Caco-2 (cell line): ENCODE measurements at places on chromosomes 6 and 20. TPM values are rescaled to one million over a fixed set of nuclear protein-coding genes. Genes with fewer than 3 reads are reported as not detected.
A peak's percentile ranks its signal among the peaks of the same experiment; 100 is the strongest.

- H3K27me3 ChIP-seq: no peaks in the 10 kb centered on the region
- no peak overlapping the region for H3K4me3 ChIP-seq
- H3K36me3 ChIP-seq: no peaks in the 10 kb centered on the region
- no peak for DNase-seq
- no peaks in the 10 kb centered on the region for H3K4me1 ChIP-seq
- no peak overlapping the region for H3K27ac ChIP-seq
Observed at GRCh38 chr6:98092331-98092730, 742.0 kb upstream of the POU3F2 start.

- H3K4me3 ChIP-seq: no peak overlapping the region
- H3K36me3 ChIP-seq: no peaks in the 10 kb centered on the region
- DNase-seq: no peak
- H3K27me3 ChIP-seq: no peaks in the 10 kb centered on the region
- no peak overlapping the region for H3K27ac ChIP-seq
- H3K4me1 ChIP-seq: no peaks in the 10 kb centered on the region
Observed at GRCh38 chr6:65935412-65935811, 228.4 kb upstream of the EYS start.

DNA sequence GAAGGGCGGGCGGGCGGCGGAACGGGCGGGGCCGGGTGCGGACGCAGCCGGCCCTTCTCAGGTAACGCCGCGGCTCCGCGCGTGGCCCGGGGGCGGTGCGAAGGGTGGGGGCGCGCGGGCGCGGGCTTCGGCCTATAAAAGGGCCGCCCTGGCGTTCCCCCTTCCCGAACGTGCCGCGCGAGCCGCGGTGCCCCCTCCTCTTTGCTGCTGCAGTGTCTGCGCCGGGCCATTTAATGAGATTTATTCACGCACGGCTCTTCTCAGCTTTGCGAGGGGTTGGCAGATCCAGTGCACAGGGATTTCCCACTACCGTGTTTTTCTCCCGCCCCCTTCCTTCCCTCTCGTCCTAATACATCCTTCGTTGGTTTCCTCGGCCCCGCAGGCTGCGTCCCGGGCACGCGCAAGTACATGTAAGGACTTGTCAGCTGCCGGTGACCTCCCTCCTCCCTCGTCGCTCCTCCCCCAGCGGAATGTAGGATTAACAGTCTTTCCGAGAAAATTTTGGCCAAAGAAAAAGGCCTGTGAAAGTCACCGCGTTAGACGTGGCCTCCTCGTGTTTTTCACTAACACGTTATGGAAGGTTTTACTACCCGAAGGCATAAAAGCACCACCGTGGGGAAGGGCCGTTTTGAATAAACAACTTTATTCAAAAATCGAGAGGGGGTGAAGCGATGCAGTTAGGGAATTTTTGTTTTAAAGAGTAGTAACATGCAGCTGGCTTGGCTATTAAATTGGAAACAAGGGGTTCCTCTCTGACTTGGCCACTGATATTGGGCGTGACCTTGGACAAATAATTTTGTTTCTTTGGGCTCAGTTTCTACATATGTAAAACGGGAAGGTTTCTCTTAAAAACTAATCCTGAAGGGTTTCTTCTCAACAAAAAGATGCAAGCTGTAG, 966 bp upstream of the REV3L start:
- H3K4me3 ChIP-seq: peak overlapping the region; percentile 61
- DNase-seq: peak; percentile 93
- peak overlapping the region; percentile 98 for H3K27ac ChIP-seq
- H3K4me1 ChIP-seq: peaks cover 7% of the 10 kb centered on the region; the same call in 1 of the 2 replicates
- no peaks in the 10 kb centered on the region for H3K27me3 ChIP-seq

DNA sequence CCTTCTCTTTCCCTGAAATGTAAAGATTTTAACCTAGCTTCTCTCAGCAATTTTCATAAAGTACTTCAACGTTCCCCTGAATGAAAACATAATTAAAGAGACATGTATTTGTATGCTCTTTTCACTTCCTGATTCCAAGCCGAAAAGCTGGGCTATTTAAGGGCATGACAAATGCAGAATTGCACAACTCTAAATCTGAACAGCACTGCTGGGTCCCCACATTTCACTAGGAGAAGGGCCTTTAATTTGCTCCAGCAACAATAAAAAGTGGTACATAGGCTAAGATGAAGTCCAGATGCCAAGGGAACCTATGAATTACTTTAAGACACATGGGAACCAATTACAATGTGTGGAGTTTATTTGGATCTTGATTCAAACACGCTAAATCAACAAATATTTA, 42.0 kb downstream of the IRAK1BP1 start:
- DNase-seq: no peak
- H3K4me1 ChIP-seq: no peaks in the 10 kb centered on the region
- H3K36me3 ChIP-seq: no peaks in the 10 kb centered on the region
- H3K27ac ChIP-seq: no peak overlapping the region

- peak overlapping the region; percentile 92 for H3K27ac ChIP-seq
- no peaks in the 10 kb centered on the region for H3K27me3 ChIP-seq
- peaks cover 3% of the 10 kb centered on the region for H3K36me3 ChIP-seq
- no peak for DNase-seq
- peaks cover 33% of the 10 kb centered on the region for H3K4me1 ChIP-seq
Observed at GRCh38 chr6:169811521-169812256, 60.3 kb downstream of the ERMARD start.

Gene PRR18
- 0.77 and 0.95 TPM in 2 replicates for total RNA-seq

GRCh38 chr6:136863752-136864151, 41.4 kb downstream of the PEX7 start:
- no peak overlapping the region for H3K27ac ChIP-seq
- no peak overlapping the region for H3K4me3 ChIP-seq
- H3K27me3 ChIP-seq: no peaks in the 10 kb centered on the region
- no peaks in the 10 kb centered on the region for H3K4me1 ChIP-seq

Gene FNDC1
- not detected in 2 replicates for total RNA-seq

DNA sequence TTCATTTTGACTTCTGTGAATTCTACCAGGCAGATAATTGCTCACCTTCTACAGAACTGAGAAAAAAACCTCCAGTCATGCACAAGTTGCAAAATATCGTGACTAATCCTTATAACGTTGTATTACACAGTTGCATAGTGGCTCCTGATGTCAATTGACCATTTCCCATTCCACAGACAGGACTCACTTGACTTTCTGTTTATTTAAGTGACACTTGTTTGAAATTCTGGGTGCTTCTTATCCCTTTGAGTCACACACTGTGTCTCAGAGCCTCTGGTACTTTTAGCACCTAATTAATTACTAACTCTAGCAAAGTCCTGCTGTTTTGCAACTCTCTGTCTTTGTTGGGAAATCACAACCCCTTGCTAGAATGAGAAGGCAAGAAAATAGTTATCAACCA, 16.2 kb upstream of the RSPO3 start:
- H3K36me3 ChIP-seq: no peaks in the 10 kb centered on the region
- H3K4me3 ChIP-seq: no peak overlapping the region
- no peak overlapping the region for H3K27ac ChIP-seq
- DNase-seq: no peak

- no peaks in the 10 kb centered on the region for H3K4me1 ChIP-seq
- H3K4me3 ChIP-seq: no peak overlapping the region
- no peaks in the 10 kb centered on the region for H3K27me3 ChIP-seq
- DNase-seq: no peak
- 0 out of 2 replicates have a peak, but pooled peaks cover 2% of the 10 kb centered on the region for H3K36me3 ChIP-seq
Observed at GRCh38 chr20:31749223-31749622, 10.1 kb downstream of the TPX2 start.

GRCh38 chr6:52746213-52746612, 17.1 kb downstream of the GSTA2 start:
- no peaks in the 10 kb centered on the region; the same call in 1 of the 2 replicates for H3K36me3 ChIP-seq
- H3K27me3 ChIP-seq: no peaks in the 10 kb centered on the region
- peak overlapping the region; percentile 85 for H3K27ac ChIP-seq
- H3K4me1 ChIP-seq: peaks cover 27% of the 10 kb centered on the region

- H3K27me3 ChIP-seq: no peaks in the 10 kb centered on the region
- H3K36me3 ChIP-seq: no peaks in the 10 kb centered on the region
- H3K4me3 ChIP-seq: no peak overlapping the region
- no peak for DNase-seq
- no peak overlapping the region for H3K27ac ChIP-seq
Observed at GRCh38 chr6:75230484-75231325, 12.9 kb downstream of the COX7A2 start.

DNA sequence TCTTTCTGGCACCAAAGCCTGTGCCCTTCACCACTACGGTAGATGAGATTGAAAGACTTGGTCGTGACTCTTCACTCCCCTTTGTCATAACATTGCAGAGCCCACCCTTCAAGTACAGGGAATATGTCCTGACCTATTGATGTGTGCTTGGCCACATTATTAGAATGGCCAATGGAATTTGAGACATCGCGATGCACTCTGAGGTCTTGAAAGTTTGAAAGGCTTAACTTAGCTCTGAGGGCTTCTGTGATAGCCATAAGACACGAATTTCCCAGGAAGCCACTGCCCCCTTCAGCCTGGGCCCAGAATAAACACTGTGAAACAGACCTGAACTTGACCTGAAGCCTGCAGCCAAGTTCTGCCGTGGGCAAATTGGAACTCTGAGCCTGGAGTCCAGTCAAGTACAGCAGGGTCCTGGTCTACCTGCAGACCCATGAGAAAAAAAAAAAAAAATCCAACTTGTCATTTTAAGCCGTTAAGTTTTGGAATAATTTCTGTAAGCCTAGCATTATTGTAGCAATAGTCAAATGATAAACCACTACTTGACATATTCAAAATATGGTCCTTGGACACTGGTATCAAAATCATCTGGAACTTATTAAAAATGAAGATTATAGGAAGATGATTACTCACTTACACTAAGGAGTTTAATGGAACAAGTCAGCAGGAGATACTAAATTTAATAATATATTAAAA, 36.9 kb upstream of the TRAF3IP2 start:
- H3K27ac ChIP-seq: no peak overlapping the region
- DNase-seq: no peak
- no peaks in the 10 kb centered on the region for H3K27me3 ChIP-seq
- no peaks in the 10 kb centered on the region for H3K36me3 ChIP-seq
- no peaks in the 10 kb centered on the region for H3K4me1 ChIP-seq

DNA sequence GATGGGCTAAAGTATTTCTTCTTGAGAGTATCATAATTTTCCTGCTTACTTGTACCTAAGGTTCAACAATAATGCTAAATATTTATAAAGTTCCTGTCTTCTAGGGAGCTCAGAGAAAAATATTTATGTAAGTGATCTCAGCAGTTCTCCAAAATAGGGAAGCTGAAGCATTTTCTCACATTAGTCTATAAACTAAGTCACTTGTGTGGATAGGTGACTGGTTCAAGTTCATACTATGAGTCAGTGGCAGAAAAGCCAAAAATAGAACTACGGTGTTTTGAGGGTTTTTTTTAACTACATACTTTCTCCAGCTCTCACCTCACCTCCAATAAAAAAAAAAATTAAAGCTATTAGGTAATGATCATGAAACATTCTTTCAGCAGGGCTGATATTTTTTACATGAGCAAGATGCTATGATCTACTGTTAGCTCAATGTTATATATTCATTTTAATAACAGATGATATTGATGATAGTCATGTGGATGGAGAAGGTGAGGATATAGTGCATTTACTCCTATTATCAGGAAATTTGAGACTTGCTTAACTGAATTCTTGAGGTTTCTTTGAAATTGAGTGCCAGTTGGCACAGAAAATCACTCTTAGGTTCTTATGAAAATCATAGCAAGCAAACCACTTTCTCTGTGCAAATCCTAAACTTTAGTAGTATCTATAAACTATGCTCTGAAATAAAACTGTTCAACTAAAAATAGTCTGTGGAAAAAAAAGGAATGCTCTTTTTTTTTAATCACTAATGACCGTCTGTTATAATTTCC, 4.1 kb upstream of the MOXD1 start:
- no peak overlapping the region for H3K27ac ChIP-seq
- H3K4me1 ChIP-seq: no peaks in the 10 kb centered on the region
- no peak for DNase-seq
- peaks cover 2% of the 10 kb centered on the region for H3K27me3 ChIP-seq
- no peak overlapping the region for H3K4me3 ChIP-seq
- H3K36me3 ChIP-seq: no peaks in the 10 kb centered on the region

Gene MICAL1
- total RNA-seq: 11.7 and 11.8 TPM in 2 replicates

DNA sequence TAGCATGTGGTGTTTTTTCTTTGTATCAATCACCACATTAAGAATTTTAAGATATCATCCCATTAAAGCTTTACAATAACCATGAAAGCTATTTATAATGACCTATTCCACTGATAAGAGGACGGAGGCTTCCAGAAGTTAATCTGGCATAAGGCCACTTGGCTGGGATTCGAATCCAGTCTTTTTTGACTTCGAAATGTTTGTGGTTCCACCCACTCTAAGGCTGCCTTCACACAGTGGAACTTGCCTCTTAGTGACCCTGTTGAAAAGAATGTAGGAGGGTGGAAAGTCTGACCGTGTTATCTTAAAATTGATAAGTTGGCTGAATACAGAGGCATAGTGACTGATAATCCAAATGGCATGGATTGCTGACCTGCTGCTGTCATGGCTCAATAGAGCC, 959.7 kb downstream of the KIF16B start:
- H3K36me3 ChIP-seq: no peaks in the 10 kb centered on the region
- H3K27me3 ChIP-seq: no peaks in the 10 kb centered on the region
- peak overlapping the region; percentile 30 for H3K27ac ChIP-seq
- H3K4me1 ChIP-seq: peaks cover 25% of the 10 kb centered on the region

- no peak for DNase-seq
- H3K4me1 ChIP-seq: peaks cover 5% of the 10 kb centered on the region; the same call in 1 of the 2 replicates
- no peak overlapping the region for H3K4me3 ChIP-seq
- H3K27ac ChIP-seq: peak overlapping the region; percentile 19
- H3K27me3 ChIP-seq: no peaks in the 10 kb centered on the region
Observed at GRCh38 chr6:170152124-170152926, 138.6 kb downstream of the DLL1 start.

- no peak for DNase-seq
- no peaks in the 10 kb centered on the region for H3K27me3 ChIP-seq
- H3K27ac ChIP-seq: no peak overlapping the region
- H3K36me3 ChIP-seq: no peaks in the 10 kb centered on the region
- H3K4me1 ChIP-seq: no peaks in the 10 kb centered on the region
- no peak overlapping the region for H3K4me3 ChIP-seq
Observed at GRCh38 chr6:67683960-67684359, 951.1 kb upstream of the ADGRB3 start.

DNA sequence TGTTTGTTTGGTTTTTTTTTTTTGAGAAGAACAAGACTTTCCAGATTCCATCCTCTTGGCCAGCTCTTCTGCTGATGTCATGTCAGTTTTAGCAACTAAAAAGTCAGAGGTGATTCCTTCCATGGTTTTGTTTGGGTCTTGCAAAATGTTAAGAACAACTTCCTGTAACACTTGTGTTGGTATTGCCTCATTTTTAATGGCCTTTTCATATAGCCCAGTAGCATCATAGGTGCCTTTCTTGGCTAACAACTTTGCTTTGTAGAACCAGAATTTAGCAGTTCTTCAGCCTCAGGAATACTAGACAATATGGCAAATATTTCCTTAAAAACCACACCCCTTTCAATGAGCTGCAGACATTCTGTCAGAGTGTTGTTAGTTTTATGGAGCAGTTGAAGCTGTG, 99.5 kb upstream of the SIRPG start:
- H3K27me3 ChIP-seq: no peaks in the 10 kb centered on the region
- DNase-seq: no peak
- no peaks in the 10 kb centered on the region for H3K36me3 ChIP-seq

GRCh38 chr6:42547407-42548329, 16.2 kb upstream of the UBR2 start:
- H3K36me3 ChIP-seq: no peaks in the 10 kb centered on the region
- H3K27me3 ChIP-seq: no peaks in the 10 kb centered on the region
- H3K4me3 ChIP-seq: peak overlapping the region; percentile 26
- H3K27ac ChIP-seq: peak overlapping the region; percentile 56
